Activated CD8-positive, alpha-beta memory T cell treated with anti-CD3 and anti-CD28 coated beads, Interleukin-2, amount 10 ng/mL, durations not matched to agents 7 days and 5 days (primary cell): ENCODE measurements at places on chromosomes 2 and 18.

DNA sequence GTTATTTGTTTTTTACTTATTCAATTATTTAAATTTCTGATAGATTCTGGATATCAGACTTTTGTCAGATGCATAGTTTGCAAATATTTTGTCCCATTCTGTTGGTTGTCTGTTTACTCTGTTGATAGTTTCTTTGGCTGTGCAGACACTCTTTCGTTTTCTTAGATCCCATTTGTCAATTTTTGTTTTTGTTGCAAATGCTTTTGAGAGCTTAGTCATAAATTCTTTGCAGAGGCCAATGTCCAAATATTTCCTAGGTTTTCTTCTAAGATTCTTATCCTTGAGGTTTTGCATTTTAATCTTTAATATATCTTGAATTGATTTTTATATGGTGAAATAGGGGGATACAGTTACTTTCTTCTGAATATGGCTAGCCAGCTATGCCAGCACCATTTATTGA lies 112.7 kb upstream of the SESTD1 start:
- no peak for DNase-seq

- no peak for DNase-seq
These were observed 79.7 kb downstream of the COBLL1 start for GRCh38 chr2:164761737-164762460.

DNA sequence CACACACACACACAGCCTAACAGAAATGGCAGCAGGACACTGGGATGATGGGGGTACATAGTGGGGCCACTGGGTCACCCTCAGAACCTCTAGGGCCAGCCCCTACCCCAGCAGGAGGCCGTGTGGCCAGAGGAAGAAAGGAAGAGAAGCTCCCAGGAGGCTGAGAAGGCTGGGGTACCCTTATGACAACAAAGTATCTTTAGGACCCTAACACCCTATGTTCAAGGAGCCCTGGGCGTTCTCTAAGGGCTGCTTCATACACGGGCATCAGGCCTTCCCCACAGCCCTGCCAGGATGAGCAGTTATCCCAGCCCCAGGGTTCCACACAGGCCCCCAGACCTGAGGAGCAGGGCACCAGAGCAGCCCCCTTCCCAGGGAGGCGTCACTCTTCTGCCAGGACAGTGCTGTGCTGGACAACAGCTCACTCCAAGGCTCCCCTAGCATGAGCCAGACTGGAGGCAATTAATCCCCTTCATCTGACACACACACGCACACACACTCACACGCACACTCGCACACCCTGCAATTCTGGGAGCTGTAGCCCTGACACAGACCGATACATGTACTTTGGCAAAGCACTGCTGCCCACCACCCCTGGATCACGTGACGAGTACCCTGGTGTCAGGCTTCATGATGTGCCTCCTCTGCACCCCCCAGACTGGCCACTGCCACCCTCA lies 163.6 kb downstream of the TNS1 start:
- DNase-seq: no peak

DNA sequence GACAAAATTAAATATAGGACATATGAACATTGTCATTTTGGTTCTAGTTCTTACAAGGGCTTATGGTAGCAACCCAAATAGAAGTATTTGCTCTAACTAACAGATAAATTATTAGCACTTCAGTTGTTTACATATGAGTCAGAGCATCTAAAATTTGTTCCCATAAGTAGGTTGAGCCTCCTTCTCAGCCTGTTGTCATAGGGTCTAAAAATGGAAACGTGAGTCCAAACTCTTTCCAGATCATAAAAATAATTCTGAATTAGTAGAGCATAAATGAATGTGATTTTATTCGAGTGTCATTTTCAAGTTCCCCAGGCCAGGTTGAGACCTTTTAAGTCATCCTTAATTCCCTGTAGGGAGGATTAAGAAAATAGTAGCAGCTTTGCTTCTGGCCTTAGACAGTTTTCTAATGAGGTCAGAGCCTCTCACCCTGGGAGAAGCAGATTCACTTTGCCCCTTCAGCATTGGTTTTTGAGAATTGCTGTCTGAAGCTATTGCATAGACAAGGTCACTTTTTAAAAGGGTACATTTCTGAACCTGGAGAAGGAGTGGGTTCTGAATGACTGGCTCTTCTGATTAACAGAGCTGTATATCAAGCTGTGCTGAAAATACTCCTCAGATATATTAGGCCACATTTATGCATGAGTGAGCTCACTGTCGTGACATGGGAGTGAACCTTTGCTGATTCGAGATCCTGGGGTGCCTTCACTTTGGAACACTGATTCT lies 164.3 kb downstream of the NEDD4L start:
- no peak for DNase-seq

DNA sequence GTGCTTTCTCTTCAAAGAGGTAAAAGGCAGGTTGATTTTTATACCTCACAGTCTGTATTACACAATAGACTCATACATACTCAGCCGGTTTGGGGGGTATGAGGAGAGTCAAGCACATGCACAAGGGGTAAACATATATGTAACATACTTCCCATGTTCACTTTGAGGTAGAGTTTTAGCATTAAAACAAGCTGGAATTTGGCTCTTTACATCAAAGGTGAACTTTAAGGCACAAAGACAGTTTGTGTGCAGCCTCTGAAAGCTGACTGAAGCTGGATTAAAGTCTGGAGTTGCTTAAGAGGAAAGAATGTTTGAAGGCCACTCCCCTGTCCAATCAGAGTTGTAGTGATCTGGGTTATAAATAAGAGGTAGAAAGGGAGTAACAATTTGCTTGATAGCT lies 282.0 kb downstream of the DPP10 start:
- DNase-seq: no peak

DNA sequence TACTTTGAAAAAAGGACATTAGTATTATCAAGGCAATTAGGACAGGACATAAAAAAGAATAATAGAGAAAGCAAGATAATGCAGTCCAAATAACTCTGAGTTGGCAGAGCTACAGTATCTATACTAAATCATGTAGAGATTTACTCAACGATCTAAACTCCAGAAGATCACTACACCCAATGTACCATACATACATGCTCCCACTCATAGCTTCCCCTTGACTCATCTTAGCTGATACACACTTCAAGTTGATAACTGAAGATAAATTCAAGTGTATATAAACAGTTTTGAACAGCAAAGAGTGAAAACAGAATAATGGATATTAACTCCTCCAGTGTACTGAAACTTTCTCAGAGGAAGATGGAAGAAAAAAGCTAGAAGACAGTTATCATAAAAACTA lies 78.5 kb downstream of the SESTD1 start:
- DNase-seq: no peak

GRCh38 chr18:31478688-31479087 lies 19.3 kb upstream of the DSG2 start:
- no peak for DNase-seq

GRCh38 chr2:95361216-95361980 lies 41.1 kb upstream of the FAHD2A start:
- DNase-seq: no peak

DNA sequence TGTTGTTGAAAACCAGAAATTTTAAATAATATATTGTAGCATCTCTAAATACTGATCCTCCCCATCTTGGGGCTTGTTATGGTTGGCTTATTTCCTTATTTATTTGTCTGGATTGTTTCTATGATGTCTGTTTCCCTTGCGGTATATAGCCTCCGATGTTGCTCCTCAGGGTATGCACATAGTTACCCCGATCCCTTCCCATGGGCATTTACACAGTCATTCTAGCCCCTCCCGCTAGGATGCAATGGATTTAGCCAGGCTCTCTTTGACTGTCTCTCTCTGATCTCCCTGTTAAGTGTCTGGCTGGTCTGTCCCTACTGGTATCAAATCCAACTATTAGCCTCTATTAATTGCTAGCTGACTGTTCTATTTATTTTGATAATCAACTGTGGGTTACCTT lies 91.8 kb upstream of the CRACDL start:
- DNase-seq: no peak

DNA sequence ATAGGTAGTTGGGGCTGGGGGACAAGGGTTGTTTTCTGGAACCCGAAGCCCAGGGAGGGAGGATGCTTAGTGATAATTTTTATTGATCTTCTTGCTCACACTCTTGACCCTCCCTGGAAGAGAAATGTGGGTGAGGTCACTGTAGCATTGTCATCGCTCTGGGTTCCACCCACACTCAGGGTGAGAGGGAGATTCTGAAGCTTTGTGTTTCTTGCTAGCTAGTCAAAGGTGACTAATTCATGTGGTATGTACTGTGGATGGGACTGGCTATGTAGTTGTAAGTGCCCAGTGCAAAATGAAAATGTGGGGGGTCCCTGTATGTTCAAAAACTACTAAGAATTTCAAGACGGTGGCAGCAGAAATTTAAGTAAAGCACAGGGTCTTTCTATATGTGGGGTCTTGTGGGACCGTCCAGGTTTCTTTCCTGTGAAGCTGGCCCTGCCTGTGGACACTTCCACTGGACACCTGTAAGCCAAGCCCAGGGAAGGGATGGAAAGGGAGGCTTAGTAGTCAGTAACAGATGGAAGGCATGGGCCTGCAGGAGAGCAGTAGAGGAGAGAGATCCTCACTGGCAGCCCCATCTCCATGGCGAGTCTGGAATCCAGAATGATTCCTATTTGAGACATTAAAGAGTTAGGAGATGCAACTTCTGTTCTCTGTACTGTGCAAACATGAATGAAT lies 35.0 kb downstream of the TSN start:
- DNase-seq: no peak

- DNase-seq: no peak
These were observed 52.9 kb downstream of the EN1 start for GRCh38 chr2:118794546-118794945.

- DNase-seq: no peak
These were observed 813 bp upstream of the MEIS1 start for GRCh38 chr2:66433945-66434678.

GRCh38 chr2:207088839-207089238 lies 76.9 kb downstream of the KLF7 start:
- DNase-seq: no peak

DNA sequence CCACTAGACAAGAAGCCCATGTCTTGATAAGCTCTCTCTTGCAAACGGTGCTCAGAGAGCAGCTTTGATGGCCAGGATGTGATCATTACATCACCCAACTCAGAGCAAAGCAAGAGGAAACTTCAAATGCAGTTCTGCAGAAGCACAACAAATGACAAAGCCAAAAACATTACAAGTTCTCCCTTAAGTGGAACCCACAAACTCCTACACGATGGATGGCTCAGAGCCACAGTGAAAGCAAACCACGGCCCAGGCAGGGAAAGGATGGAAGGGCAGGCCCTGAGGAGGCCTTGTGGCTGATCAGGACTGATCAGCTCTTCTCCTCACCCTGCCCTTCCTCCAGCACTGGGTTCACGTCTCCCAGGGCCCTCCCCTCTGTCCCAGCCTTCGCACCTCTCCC lies 326.4 kb downstream of the EIPR1 start:
- DNase-seq: no peak

- DNase-seq: no peak
These were observed 24.6 kb downstream of the CD302 start for GRCh38 chr2:159773426-159773825.

GRCh38 chr2:131557558-131558321 lies 30.1 kb downstream of the CCDC74A start:
- no peak for DNase-seq

DNA sequence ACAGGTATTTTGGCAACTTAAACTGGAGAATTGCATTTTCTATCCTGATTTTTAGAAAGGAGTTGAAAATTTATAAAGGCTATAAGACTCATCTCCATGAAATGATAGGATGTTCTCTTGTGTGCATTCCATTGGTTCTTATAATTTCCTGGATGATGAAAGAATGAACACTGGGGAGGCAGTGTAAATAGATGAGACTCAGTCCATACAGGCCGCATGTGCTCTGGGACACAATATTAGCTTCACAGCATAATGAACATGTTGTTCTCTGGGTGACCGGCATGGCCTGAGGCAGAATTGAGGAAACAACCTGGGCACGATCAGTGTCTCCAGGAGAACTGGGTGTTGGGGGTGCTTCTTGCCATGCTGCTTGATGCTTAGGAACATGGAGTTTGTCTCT lies 38.8 kb downstream of the AOX1 start:
- no peak for DNase-seq
